Activated T-cell treated with anti-CD3 and anti-CD28 coated beads, Interleukin-2, amount 50 U/mL, for 48 hours (primary cell): ENCODE measurements at places on chromosomes 12 and 14.

- DNase-seq, result no peak
Observed at GRCh38 chr12:129339336-129339735, 486.1 kb downstream of the GLT1D1 start.

GRCh38 chr12:49664591-49665239 is 41.4 kb downstream of the PRPF40B start:
- DNase-seq, result no peak

DNA sequence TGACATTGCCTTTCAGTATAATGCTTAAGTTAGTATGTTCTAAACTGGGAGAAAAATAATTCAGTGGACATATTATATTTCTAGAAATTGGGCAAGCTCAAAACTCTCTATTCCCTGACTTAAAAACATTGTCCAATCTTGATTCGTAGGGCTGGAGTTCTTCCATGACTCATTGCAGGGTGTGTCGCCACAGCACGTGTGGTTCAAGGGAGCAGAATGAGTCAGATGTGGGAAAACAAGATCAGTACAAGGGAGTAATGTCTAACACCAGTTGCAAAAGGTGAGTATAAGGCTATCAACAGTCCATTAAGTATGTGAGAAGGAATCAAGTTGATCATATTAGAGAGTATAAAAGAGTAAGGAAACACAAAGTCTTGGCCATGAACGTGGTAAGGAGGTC is 887.0 kb downstream of the TMTC2 start:
- no peak for DNase-seq

GRCh38 chr12:110869026-110869425 is 22.2 kb downstream of the CCDC63 start:
- no peak for DNase-seq

GRCh38 chr12:111467857-111468241 is 62.1 kb downstream of the SH2B3 start:
- no peak for DNase-seq

DNA sequence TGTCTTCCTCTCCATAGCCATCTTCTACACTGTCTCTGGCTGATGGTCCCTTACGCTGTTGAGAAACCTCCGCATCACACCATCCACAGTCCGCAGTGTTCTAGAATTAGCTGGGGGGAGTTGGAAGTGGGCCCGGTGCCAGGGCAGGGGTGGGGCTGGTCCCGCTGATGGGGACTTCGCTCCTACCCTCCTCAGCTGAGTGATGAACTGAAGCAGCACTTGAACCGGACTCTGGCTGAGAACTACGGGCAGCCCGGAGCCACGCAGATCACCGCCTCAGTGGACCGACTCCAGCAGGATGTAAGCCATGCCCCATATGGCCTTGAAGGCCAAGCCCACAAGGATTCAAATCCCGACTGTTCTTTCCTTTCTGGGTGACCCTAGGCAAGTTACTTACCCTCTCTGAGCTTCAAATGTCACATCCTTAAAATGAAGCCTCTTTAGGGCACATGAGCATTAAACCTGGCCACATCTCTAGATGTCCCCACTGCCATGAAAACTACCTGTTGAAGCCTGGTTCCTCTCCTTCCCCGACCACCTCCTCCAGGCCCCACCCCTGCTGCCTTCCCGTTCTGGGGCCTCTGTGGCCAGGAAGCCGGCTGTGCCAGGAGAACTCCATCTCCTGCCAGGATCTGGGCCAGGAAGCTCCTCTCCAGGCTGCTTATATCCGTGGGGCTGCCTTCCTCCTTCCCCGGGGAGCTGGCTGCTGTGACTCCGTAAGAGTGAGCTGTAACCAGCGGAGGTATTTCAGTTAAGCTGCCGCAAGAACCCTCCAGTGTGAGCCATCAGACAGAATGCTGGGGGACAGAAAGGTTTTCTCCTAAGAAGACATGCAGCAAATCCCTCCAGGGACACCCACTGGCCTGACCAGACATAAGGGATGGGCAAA is 53.1 kb downstream of the TSPAN11 start:
- DNase-seq, result no peak

GRCh38 chr14:69667938-69668335 is 56.5 kb downstream of the SUSD6 start:
- no peak for DNase-seq

DNA sequence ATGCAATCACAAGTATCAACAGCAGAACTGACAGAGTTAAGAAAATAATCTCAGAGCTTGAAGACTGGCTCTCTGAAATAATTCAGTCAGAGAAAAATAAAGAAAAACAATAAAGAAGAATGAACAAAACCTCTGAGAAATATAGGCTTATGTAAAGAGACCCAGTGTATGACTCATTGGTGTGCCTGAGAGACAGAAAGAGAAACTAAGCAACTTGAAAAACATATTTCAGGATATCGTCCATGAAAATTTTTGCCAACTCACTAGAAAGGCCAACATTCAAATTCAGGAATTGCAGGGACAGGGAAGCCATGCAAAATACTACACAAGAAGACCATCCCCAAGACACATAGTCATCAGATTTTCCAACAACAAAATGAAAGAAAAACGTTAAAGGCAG is 56.2 kb downstream of the APOBEC1 start:
- DNase-seq, result no peak

DNA sequence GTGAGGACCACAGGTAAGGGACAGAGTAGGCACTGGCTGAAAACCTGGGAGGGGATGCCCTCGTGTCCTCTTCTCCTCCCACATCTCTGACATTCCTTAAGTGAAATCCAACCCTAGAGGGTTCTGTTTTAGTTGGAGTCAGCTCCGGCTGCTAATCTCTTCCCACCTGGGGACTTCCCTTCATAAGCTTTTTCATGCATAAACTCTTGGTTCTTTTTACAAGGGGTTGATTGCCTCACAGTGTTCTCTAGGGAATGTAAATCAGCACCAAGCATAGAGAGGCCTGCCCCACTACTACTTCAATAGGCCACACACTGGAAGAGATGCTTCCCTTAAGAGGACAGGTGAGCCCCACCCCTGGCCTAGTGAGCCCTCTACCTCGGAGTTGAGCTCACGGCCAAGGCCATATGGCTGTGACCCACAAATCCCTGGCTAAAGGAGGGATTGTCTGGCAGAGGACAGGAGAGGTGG is 3.2 kb upstream of the SYNDIG1L start:
- DNase-seq, result no peak

DNA sequence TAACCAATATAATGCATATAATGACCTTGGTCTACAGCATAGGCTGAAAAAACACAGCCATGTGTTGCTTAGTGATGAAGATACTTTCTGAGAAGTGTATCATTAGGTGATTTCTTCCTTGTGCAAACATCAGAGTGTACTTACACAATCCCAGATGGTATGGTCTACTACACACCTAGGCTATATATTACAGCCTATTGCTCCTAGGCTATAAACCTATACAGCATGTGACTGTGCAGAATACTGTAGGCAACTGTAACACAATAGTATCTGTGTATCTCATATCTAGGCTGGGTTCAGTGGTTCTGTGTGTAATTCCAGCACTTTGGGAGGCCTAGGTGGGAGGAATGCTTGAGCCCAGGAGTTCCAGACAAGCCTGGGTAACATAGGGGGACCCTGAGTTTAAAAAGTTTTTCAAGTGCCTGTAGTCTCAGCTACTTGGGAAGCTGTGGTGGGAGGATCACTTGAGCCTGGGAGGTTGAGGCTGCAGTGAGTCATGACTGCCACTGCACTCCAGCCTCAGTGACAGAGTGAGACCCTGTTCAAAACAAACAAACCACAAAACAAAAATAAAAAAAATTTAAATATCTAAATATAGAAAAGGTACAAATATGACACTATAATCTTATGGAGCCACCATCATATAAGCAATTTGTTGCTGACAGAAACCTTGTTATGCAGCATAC is 66.6 kb downstream of the GRIP1 start:
- DNase-seq, result no peak

GRCh38 chr12:115008929-115009328 is 325.0 kb upstream of the TBX3 start:
- DNase-seq, result no peak

DNA sequence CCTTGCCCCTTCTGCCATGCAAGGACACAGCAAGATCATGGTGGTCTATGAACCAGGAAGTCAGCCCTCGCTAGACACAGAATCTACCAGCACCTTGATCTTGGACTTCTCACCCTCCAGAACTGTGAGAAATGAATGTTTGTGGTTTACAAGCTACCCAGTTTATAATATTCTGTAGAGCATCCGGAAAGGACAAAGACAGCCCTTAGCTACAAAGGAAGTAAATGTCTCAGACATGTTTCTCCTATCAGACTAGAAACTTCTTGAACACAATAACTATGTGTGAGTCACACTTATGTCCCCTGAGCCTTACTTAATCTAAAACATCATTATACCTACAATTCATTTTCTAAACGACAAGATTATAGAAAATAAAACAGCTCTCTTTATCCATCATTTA is 176.7 kb downstream of the KLHL28 start:
- DNase-seq, result no peak

DNA sequence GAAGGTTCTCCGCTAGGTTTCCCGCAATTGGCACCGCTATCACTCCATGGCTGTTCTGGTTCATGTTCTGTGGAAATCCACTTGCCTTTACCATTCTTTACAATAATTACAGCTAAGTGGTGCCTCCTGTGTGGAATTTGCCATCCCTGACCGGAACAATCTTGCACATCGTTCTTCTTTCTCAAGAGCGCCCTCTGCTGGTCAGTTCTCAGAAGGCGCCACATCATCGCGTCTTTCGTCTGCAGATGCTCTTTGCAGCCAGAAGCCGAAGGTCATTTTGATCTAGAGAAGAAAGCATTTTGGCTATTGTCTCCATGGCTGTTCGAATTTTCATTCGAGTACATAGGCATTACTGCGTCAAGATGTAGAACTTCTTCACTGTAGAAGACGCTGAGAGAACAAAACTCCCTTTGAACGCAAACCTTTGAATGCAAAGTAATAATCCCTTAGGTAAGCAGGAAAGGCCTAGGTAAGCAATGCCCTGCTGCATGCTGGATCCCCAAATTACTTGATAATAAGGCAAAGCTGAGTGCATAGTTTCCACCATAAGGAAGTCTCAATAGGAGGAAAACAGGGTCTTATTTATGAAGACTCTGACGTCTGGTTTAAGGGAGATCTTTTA is 10.1 kb upstream of the RTRAF start:
- peak; percentile 89 for DNase-seq

GRCh38 chr14:77407158-77407557 is 16.2 kb downstream of the NOXRED1 start:
- no peak for DNase-seq

DNA sequence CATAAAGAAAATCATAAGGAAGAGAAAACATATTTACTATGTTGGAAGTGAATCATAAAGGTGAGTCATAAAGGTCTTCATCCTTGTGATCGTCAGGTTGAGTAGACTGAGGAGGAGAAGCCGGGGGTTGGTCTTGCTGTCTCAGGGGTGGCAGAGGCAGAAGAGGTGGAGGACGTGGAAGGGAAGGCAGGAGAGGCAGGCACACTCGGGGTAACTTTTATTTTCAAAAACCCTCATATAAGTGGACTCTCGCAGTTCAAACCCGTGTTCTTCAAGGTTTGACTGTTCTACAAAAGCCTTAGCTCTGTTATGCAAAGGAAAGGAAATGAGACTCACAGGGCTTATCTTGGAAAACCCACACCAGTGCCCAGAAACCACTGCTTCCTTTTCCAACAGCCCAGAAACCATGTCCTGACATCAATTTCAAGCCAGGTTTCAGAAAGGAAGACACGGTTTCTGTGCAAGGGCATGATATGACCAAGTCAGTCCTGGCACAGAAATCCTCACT is 14.0 kb downstream of the SMCO2 start:
- peak; percentile 60 for DNase-seq

- no peak for DNase-seq
Observed at GRCh38 chr12:50718760-50719159, 45.1 kb upstream of the ATF1 start.

DNA sequence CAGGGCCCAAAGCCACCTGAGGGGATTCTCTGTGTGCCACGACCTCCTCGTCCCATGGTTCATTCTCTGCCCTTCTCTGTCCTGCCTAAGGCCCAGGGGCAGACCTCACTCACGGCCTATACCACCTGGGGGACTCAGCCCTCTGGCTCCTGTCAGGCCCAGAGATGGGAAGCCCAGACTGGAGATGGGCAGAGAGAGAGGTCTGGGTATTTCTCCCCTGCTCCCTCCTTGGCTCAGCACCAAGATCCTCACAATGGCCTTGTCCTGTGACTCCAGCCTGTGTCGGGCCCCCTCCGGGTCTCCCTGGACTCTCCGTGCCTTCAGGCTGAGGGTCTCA is 46.9 kb upstream of the BCL11B start:
- DNase-seq, result no peak

DNA sequence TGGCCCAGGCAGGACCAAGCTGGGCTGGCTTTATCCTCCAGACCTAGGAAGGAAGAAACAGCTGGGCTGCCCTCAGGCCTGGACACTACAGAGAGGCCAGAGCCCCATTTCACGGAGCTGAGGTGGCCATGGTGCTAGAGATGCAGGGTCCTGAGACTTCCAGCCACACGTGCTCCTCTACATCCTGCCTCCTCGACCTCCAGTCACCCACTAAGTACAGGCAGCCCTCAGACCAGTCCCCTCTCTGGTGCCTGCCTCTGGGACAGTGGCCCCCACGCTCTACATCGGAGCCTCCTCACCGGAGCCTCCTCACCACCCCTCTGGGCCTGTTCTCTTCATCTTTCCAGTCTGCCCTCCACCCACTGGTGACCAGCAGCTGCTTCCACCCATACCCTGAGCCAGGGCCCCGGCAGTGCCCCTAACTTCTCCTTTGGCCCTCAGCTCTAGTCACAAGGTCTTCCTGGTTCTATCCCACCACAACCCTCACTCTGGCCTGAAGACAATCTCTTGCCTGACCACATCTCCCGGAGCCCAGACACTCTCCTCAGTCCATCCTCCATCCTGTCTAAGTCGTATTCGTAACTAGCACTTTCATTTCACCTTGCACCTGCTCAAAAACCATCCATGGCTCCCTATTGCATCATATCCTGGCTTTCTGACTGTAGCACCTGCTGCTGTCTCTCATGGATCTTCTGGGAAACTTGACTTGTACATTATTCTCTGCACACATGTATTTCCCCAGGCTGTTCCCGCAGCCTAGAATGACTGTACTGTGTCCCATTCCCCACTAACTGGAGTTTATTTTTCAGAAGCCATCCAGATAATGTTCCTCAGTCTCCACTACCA is 43.9 kb downstream of the DIO3 start:
- DNase-seq, result peak; percentile 9

DNA sequence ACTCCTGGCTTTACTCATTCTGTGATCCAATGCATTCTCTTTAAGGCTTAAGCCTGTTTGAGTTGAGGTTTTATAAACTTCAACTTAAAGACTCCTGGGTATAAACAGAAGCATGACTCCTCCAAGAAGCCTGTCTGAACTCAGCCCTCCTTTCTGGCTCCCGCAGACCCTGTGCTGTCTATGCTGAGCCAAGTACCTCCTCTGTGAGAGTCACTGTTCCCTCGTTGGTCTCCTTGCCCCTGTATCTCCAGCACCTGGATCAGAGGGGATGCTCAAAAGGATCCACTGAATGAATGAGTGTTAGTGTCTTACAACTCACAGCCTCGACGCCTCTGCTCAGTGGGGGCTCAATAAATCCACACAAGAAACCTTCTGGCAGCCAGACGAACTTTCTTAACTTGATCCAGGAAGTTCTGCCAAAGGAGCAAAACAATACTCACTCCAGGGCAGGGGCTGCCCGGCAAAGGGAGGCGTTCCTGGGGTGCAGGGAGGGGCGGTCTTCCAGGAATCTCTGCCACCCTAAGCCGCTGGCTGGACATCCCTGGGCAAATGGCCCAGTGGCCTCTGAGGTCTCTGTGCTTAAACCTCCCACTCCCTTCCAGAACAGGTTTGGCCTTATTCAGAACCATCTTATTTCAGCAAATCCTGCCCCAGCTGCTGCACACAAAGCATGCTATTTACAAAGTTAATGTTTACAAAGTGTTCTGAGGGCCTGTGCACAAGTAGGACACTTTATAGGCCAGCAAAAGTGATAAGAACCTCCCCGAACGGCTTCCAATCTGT is 32.9 kb downstream of the MAP1LC3B2 start:
- DNase-seq, result no peak

- no peak for DNase-seq
Observed at GRCh38 chr12:123050331-123050831, 69.9 kb downstream of the ARL6IP4 start.
